A549 (cell line): ENCODE measurements at places on chromosomes 7 and 10.

DNA sequence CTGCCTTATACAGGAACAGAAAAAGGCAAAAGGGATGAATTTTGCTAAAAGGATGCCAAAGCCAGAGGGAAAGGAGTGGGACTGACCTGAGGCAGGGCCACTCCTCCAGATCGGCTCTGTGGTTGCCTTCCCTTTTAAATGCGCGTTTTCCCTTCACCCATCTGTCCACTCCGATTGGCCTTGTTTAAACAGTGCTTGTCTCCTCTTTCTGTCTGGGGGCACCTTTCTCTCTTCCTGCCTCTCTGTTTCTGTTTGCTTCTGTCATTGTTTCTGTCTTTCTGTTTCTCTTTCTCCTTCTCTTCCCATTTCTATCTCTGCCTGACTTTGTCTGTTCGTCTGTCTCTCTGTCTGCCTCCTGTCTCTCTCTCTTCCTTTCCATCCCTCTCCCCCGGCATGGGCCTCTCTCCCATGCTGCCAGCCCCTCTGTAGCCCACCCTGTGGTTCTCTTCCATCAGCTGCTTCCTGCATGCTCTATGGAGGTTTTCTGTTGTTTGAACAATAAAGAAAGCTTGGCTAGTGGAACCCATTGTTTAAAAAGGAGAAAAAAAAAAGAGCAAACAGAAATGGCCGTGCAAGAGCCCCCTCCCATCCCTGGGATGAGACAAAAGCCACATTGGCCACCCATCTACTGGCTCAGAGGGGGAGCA is 29.5 kb upstream of the HSPB1 start:
- DNase-seq = no peak

- DNase-seq = no peak
Observed at GRCh38 chr10:93413252-93413689, 68.9 kb downstream of the MYOF start.

- no peak for DNase-seq
Observed at GRCh38 chr7:138902161-138902560, 79.0 kb downstream of the KIAA1549 start.

GRCh38 chr7:157295338-157295737 is 41.5 kb upstream of the DNAJB6 start:
- DNase-seq = no peak

- DNase-seq = no peak
Observed at GRCh38 chr7:14842523-14842922, 60.0 kb downstream of the DGKB start.

GRCh38 chr7:143367972-143368371 is 5.5 kb upstream of the FAM131B start:
- DNase-seq = no peak

GRCh38 chr7:1644341-1645070 is 25.6 kb upstream of the ELFN1 start:
- no peak for DNase-seq

- no peak for DNase-seq
Observed at GRCh38 chr10:87578160-87578841, 73.6 kb downstream of the MINPP1 start.

GRCh38 chr7:87413951-87414793 is 61.3 kb downstream of the ABCB4 start:
- DNase-seq = peak; percentile 33

DNA sequence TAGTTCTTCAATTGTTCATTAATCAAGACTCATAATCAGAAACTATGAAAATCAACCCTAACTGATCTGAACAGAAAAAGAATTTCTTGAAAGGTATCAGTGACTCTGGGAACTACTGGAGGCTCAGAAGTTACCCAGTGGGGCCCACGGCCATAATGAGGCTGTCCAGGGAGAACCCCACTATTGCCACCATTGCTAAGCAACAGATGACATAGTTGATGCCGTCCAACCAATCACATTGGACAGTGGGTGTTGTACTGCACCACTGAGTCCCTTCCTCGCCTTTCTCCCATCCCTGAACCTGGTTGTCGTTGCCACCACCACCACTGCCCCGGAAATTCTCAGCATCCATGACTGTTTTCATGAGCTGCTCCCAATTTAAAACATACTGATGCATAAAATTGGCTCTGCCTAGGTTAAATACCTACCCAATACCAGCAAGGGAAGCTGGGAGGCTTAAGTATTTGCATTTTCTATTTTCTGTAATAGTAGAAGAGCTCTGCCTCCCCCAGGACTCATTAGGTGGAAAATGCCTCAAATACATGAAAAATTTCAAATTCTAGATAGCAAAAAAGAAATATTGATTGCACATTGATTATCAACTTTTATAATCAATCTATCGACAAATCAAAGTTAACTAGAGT is 26.7 kb upstream of the USP6NL start:
- no peak for DNase-seq

DNA sequence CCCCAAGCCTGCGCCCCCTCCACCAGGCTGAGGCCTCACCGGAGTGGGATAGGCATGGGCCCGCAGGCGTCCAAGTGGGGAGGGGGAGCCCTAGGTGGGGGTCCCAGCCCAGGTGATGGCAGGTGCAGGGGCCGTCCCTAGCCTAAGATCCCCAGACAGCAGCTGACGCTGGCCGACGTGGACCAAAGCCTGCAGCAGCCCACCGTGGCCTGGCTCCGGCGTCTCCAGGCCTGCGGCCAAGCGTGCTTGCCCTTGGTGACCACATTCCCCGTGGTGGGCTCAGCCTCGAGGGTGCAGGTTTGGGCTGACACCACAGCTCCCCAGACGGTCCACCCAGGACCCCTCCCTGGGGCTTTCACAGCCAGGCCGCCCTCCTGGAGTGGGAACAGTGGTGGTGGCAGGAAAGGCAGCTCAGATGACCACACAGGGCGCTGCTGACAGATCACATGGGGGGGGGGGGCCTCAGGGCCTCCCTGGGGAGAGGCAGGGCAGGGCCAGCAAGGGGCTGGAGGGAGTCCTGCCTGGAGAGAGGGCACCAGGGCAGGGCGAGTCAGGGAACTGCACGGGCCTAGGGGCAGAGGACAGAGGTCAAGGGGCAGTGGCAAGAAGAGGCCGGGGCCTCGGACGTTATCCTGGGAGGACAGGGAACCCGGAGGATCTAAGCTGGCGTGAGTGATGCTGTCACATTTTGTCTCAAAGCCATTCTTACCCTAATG is 767 bp upstream of the ADAM8 start:
- DNase-seq = no peak

- DNase-seq = no peak
Observed at GRCh38 chr10:86355571-86356038, 11.0 kb downstream of the GRID1 start.

GRCh38 chr7:22435105-22435504 is 64.9 kb downstream of the STEAP1B start:
- no peak for DNase-seq

- DNase-seq = no peak
Observed at GRCh38 chr7:116161728-116162127, 48.6 kb upstream of the TES start.

DNA sequence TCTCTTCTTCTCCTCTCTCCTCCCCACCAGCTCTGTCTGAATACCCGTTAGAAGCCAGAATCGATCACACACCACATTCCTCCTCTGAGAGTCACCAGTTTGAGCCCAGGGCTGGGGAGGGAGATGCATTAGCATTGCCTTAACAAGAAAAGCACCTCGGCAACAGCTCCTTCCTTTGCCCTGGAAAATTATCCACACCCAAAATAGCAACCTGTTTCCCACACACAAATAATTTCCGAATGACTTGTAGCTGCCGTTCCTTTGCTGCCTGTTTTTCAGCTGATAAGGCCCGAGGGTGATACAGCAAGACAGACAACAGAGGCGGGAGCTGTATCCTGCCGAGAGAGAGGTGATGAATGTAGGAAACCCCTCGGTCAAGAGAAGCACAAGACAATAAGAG is 91.3 kb downstream of the CPXM2 start:
- no peak for DNase-seq

GRCh38 chr10:4649471-4649870 is 176.5 kb upstream of the AKR1E2 start:
- DNase-seq = no peak

- DNase-seq = no peak
Observed at GRCh38 chr7:123439191-123439590, 95.2 kb downstream of the IQUB start.

DNA sequence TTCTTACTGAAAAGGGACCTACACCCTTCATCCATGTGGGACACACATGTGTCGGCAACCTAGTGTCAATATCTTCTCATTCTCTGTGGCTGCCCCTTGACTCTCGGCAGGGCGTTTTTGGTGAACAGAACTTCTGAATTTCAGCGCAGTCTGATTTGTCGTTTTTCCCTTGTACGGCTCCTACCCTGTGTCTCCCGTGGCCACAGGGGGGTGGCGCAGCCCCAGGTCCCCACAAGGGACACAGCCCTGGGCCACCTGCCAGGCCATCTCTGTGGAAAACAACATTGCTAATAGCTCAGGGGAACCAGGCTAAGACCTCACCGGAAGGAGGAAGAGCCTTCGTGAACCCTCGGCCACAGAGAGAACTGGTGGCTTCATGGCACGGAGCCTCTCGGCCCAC is 53.1 kb upstream of the NKX6-2 start:
- DNase-seq = no peak

DNA sequence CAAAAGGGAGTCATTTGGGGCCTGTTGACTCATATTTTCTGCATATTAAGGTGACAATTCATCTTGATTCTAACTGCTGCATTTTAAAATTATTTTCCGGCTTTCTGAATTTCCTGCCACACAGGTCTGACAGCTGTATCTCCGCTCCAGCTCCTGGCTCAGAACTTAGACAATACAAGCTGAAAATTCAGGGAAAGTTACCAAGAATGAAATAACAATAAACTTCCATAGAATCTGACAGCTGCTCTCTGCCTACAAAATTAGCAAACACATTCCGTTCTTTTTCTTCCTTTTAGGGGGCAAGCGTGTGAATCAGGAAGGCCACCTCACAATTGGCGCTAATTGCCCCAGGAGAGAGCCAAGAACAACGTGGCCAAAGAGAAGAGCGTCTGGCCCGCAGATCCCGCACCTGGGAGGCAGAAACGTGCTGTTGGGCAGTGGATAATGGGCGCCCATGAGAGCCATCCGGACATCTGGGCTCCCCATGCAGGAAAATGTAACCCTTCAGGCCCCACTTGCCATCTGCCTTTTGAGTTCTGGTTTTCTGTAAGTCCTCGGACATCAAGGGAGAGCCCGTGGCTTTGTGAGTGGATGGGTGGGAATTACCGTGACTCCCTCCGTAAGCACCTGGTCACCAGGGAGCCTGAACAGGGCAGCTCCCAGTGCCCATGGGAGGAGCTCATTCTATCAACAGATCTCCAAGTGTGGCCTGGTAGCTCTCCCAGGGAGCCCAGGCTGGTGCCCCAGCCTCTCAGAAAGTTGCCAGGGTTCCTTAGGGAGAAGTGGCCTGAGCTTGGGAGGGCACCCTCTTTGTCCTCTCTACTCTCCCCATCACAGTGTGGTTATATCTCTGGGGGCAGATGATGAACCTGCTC is 5.0 kb downstream of the CLRN3 start:
- DNase-seq = no peak

DNA sequence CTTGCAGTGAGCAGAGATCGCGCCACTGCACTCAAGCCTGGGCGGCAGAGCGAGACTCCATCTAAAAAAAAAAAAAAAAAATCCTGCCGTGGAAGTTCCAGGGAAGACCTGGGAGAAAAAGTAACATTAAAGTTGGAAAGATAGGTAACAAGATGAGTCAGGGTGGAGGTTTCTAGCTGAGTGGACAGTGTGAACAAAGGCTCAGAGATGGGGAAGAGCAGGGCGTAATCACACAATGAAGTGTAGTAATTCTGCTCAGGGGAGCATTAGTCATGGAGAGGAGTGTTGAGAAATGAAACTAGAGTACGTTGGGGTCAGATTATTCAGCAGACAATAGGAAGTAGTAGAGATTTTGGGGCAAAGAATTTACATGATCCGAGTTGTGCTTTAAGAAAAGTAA is 21.6 kb upstream of the WASL start:
- peak; percentile 86 for DNase-seq

GRCh38 chr7:27160145-27160545 is 3.7 kb upstream of the HOXA7 start:
- no peak for DNase-seq

DNA sequence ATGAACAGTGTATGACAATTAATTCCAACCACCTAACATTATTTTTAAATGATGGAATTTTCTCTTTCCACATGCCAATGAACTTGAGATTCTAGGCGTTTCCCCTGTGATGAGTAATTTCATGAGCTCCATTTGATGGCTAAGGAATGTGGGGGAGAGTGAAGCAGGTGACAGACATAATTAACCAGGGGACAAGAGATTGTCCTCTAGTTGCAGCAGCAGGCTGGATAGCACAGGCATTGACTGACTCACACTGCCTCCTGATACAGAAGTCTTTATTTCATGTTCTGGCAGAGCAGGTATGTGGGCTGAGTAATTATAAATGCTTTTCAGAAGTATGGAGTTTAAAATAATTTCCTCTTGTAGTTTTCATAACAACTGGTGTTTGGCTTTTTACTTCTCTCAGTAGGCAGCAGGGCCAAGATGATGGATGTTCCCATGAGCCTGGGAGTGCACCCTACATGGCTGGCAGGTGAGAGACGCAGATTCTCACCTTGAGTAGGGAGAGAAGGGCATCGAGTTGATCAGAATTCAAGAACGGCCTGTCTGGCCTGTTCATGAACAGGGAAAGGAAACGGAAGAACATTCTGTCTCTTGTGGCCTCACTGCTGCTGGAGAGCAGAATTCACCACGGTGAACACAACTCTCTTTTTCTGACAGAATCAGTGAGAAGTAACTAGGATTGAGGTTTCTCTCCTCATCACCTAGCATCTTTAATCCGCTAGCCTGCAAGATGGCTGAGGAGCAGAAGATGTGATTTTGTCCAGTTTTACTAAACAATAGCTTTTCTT is 118.8 kb downstream of the AOAH start:
- no peak for DNase-seq

DNA sequence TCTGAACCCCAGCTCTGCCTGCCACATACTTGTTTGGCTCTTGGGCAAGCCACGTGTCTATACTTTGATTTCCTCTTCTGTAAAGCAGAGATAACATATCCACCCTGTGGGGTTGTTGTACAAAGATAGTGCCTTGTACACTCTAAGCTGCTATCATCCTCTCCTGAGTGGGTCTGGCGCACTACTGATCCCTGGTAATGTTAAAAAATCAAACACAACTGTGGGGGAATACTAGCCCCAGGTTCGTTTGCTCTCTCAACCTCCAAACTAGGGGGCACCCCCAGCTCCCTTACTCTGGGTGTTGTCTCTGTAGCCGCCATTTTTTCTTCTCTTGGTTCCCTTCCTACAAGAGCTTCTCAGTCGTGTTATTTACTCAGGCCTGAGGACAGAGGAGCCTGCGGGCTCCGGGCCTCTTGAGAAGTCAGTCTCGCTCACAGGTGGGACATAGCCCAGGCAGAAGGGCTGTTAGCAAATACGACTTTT is 1.0 kb downstream of the POLM start:
- no peak for DNase-seq

GRCh38 chr7:24972166-24972477 is 7.9 kb downstream of the OSBPL3 start:
- DNase-seq = no peak
